ENCODE measurements at places on chromosomes 3 and 15. TPM values are rescaled to one million over a fixed set of nuclear protein-coding genes. Genes with fewer than 3 reads are reported as not detected.

Gene XCR1
- total RNA-seq: not detected

Gene TJP1
- 0.09 TPM for total RNA-seq

- DNase-seq: no peak
Observed at GRCh38 chr15:92886042-92886537, 14.0 kb upstream of the CHD2 start.

DNA sequence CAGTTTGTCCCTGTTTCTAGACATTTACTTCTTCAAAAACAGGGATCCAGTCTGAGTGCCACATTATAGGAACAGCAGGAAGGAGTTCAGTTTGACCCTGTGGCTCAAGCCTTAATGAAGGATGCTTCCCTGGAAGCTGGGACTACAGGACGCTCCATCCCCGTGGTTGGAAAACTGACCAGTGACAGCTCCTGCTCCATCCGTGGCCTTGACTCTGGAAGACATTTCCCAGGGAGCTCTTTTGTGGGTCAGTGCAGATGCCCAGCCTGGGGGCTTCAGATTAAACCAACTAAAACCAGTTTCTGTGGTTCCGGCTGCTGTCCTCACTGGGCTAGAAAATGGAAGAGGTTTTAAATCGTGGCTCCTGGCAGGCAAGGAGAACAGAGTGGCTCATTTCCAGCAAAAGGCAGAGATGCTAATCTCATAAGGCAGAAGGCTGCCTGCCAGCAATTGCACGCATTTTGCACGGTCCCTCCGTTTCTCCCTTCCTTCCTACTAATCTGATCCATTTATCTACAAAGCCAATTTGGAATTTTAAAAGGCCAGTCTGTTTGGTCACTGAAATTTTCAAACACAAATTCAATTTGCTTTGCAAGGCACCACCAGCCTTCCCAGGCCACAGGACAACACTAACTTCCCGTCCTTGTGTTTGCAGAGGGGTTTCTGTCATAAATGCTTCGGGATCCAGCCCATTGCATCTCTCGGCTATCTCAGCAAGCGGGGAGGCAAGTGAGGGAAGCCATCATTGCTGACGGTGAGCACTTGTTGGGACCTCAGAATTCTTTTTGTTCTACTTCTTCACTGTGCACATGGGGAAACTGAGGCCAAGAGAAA is 6.2 kb upstream of the SSUH2 start:
- DNase-seq: no peak

DNA sequence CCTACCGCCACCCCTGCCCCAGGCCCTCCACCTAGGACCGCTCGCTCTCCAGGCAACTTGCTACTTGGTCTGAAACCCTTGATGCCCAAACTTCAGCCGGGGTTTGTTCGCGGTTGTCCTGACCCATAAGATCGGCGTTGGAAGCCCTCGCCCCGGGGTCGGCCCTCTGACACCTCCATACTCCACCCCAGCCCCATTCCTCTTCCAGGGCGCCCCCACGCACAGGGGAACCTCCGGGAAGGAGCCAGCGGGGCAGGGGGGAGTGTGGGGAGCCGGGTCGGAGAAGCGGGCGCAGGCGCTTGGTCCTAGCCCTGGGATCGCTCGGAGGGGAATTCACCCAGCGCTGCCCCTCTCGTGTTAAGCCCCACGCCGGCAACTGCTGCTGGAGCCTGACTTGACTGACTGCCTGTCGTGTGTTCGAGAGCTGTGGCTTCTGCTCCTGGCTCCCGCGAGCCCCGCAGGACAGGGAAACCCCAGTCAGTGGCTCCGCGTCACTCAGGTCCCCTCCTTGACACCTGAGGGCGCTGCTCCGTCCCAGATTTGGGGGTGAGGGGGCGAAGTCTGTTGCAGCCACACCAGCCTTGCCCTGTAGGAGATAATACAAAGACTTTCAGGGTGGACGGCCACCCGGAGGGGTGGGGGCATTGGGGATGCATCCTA is 675 bp downstream of the RYR3 start:
- peak; percentile 16 for DNase-seq

- no peak for DNase-seq
Observed at GRCh38 chr15:43132830-43133429, 456 bp upstream of the TMEM62 start.

DNA sequence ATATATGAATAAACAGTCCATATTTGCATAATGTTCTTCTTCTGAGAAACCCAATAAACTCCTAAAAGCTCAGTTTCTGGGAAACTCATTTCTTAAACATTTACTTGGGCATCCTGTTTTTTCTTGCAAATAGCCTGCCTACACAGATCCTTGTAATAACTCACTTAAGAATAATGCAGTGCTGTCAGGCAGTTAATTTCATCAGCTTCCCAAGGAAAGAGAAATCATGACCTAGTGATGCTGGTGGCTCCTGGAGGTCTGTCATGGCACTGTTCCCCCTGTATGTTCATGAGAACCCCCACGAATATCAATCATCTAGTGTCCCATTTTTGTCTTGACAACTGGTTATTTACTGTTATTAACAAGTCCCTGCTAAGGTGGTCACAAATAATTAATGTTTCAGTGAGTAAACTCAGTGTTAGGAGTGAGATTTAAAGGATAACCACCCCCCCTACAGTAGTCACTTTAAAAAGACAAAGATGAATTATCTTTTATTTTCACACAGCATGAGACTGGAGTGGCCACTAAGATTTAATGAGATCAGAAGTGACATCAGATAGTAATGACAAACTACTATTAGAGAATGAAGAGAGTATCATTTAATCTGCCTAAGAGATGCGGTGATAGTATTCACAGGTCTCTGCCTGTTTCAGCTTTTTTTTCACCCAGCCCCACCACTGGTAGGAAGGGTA is 279.5 kb upstream of the NECTIN3 start:
- no peak for DNase-seq

DNA sequence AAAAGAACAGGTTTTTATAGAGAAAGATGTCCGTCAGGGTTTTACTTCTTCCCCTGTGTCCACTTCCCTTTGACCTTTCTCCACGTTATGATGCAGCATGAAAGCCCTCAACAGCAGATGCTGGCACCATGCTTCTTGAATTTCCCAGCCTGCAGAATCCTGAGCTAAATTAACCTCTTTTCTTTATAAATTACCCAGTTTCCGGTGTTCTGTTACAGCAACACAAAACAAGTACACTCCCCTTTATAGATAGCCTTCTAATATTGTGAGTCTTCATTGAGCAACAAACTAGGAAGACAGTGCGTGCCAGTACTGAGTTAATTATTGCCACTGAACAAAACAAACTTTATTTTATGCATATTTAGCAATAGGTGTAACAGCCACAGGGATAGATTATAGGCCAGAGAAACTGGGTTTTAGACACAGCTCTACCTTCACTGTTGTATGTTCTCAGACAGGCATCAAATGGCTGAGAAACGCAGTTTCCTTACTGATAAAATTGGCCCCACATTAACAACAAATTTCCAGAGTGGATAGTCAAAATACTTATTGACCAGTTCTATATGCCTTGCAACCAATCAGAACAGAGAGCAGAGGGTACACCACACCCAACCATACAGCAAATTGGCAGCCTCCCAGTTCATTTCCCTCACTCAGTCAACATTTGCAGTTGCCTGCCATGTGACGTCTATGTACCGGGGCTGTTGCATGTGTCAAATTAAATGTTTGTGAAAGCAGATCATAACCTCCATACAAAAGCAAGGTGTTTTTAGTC is 14.4 kb upstream of the TBL1XR1 start:
- no peak for DNase-seq

- DNase-seq: no peak
Observed at GRCh38 chr15:37028625-37029296, 71.6 kb downstream of the MEIS2 start.

DNA sequence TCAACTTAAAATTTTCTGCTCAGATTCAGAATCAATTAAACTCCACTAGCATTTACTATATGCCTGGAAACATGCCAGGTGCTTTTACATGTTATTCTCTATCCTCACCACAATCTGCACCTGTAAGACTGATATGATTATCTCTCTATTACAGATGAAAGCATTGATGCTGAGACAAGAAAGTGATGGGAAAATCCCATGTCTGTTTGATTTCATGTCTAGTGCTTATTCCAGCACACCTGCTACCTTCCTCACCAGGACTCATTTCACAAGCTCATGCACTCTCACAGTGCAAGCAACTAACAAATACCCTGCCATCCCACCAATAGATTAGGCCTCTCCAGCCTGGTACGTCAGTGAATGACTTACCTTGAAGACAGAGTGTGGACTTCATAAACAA is 25.0 kb upstream of the BCL6 start:
- peak; percentile 56 for DNase-seq
